ENCODE measurements at places on chromosomes 2 and 18.

GRCh38 chr2:127217470-127218325, 2.4 kb downstream of the CYP27C1 start:
- peak; percentile 98 for DNase-seq

DNA sequence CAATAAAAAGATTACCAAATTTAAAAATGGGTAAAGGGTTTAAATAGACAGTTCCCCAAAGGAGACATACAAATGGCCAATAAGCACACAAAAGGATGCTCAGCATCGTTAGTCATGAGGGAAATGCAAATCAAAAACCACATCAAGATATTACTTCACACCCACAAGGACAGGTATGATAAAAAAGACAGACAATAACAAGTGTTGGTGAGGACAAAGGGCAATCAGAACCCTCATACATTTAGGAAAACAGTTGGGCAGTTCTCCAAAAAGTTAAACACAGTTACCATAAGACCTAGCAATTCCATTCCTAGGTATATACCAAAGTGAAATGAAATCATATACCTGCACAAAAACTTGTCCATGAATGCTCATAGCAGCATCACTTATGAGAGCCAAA, 14.5 kb downstream of the CREG2 start:
- DNase-seq = no peak

DNA sequence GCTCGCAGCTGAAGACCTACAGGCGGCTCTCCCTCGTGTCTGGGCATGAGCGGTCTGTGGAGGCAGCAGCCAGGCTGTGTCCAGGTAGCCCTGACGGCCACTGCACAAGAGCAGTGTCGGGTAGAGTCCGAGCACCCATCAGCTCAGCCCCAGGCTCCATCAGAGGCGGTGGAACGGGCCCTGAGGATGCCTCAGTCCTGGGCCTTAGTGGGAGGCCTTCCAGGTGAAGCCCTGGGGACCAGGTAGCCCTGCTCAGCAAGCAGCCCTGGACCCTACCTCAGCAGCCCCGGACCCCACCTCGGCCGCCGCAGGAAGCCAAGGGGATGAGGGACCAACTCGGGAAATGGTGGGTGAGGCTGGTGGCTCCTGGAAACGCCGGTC, 21.3 kb upstream of the KLF11 start:
- no peak for DNase-seq

- no peak for DNase-seq
These were observed 181.5 kb downstream of the VAPA start for GRCh38 chr18:10095356-10095755.

DNA sequence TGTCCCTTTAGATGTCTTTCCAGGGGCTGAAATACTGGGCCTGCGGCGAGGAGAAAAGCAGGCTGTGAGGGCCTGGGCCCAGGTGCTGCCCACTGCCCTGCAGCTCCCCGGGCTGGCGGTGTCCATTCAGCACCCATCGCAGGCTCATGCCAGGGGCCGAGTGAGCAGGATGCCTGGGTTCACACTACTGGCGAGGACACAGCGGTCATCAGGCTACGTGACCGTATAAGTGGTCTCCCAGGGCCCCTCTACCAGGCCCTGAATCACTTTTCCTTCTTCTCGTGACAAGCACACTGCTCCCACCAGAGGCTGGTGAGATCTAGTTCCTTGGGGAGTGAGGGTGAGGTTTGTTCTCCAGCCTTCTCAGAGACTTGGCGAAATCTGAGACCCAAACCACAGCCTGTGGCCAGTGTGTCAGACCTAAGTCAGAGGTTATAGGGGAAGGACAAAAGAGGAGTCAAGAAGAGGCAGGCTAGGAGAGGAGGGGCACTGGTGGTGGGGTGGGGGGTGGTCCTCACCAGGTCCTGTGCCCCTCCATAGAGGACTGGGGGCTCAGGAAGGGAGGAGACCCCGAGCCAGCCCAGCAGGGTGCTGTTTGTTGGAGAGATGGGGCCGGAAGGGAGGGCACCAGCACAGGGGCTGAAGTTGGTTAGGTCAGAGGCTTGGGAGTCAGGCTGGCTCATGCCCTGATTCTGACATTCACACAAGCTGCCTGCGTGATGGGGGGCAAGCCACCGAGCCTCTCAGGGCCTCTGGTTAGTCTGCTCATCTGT, 6.6 kb upstream of the SEMA4C start:
- DNase-seq = no peak

DNA sequence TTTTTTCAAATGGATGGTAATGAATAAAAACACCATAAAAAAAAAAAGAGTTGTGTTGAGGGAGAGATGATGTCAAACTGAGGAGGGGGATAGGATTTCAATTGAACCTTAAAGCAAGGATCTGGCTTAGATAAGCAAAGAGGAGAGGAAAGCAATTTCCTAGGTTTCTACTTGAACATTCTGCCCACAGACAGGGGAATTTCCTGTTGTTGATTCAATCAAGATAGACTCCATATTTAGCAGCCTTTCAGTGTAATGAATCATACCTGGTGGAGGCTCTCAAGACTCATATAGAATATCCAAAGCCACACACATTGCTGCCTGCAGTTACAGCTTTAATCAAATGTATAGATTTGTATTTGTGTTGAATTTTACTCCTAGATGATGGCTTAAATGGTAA, 294.4 kb upstream of the PIK3C3 start:
- DNase-seq = peak; percentile 66

DNA sequence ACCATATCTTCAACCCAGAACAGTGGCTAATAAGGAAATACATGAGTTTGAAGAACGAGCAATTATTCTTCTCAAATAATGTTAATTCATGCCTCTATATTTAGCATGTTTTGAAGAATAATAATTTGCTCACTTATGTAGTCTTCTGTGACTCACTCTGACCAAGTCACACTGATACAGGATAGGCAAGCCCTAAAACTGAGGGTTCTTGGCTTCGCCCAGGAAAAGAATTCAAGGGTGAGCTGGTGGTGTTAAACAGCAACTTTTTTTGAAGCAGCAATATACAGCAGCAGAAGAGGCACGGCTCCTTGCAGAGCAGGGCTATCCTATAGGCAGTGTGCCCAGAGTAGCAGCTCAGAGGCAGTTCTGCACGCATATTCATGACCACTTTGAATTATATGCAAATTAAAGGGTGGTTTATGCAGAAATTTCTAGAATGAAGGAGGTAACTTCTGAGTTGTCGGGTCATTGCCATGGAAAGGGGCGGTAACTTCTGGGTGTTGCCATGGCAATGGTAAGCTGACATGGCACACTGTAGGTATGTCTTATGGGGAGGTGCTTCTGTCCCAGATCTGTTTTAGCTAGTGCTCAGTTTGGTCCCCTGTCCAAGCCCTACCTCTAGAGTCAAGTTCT, 200.6 kb downstream of the RND3 start:
- peak; percentile 77 for DNase-seq

- no peak for DNase-seq
These were observed 137.5 kb upstream of the CHAC2 start for GRCh38 chr2:53630026-53630606.

DNA sequence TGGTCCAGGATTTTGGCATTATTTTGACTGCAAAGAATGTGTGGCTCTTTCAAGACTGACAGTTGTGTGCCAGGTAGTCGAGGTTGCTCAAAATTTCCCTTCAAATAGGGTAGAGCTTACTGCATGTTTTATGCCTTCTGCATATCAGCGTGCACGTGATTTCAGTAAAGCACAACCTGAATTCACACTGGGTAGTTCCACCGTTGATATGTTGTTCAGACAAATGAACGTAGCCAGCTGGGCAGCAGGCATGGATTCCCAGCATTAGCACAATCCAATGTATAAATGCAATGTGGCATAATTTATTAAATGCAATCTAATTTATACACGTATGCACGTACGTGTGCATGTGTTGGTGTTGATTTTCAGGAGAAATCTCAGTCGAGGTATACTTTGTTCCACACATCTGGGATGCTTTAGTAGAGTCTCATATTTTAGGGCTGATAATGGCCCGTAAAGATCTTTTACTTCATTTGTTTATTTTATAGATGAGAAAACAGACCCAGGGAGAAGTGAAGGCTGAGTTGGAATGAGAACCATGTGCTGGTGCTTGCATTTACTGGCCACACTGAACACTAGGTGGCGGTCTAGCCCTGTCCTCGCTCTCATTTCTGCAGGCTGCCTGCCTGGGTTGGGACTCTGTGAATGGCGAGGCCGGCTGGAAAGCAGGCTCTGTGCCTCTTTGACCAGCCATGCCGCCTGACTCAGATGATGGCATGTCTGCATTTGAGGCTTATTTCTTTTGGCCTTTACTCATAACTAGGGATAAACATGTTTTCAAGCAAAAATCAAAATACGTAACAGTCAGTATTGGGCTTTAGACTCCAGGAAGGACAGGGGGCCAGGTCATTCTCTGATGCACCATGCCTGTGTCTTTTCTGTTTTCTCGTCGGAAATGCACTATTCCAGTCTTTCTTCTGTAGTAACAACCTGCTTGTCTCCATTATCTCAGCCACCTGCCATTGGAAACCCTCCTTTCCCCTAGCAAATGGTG, 120.4 kb downstream of the RNF144A start:
- peak; percentile 16 for DNase-seq

GRCh38 chr2:167943897-167944296, 303.5 kb downstream of the STK39 start:
- DNase-seq = no peak

GRCh38 chr2:39225567-39225966, 18.2 kb downstream of the CDKL4 start:
- DNase-seq = no peak

DNA sequence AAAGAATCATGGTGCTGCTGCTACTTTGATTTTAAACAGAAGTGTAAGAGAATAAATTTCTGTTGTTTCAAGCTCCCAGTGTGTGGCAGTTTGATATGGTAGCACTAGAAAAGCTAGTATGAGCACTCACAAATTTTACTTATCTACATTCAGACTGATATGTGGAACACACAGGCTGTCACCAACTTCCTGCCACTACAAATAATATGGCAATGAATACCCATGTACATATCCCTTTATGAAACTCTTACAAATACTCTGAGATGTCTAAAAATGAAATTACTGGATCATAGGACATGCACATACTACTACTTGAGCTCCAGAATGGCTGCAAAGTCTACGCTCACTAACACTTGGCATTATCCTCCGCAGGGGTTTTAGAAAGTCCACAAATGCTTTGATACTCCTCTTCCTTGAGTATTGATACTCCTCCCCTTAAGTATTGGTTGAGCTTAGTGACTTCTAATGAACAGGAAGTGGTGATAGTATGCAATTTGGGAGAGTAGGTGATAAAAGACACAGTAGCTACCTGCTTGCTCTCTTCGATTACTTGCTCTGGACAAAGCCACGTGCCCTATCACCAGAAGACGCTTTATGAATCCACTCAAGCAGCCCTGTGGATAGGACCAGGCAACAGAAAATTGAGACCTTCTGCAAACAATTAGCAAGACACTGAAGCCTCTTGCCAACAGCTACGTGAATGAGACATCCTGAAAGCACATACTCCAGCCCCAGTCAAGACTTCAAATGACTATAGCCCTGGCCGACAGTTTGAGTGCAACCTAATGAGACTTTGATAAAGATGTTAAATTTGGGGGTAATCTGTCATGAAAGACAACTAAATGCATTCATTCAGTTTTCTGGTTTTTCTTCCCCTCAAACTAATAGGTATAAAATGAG, 35.4 kb downstream of the FBXO11 start:
- no peak for DNase-seq

GRCh38 chr2:22952656-22953225, 432.2 kb upstream of the KLHL29 start:
- DNase-seq = no peak

DNA sequence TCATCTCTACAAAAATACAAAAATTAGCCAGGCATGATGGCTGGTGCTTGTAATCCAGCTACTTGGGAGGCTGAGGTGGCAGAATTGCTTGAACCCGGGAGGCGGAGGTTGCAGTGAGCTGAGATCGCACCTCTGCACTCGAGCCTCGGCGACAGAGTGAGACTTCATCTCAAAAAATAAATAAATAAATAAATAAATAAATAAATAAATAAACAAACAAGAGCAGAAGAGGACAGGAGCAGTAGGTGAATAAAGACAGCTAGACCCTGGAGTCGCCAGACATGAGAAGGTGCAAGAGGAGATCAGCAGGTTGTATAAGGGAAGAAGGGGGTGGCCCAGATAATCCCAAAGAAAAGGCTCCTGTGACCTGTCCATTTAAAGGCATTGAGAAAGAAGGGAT, 12.3 kb downstream of the LAMA1 start:
- DNase-seq = no peak

DNA sequence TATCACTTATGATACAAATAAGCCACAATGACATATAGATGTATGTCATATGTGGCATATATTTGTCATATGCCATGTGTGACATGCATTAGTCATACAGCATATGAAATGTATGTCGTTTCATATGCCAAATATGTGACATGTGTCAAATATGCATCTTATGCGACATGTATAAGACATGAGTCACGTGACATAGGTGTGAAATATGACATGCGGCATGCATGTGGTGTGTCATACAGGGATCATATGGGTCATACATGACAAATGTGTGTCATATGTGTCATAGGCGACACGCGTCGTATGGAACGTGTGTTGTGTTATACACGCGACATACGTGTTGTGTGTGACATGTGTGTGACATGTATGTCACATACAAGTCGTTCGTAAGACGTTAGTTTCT, 2154.0 kb upstream of the PIK3C3 start:
- DNase-seq = no peak

- DNase-seq = no peak
These were observed 8.8 kb downstream of the PPP1R7 start for GRCh38 chr2:241159116-241159515.

GRCh38 chr2:217121565-217121964, 261.7 kb upstream of the TNP1 start:
- no peak for DNase-seq

GRCh38 chr18:42094875-42095274, 139.8 kb downstream of the PIK3C3 start:
- no peak for DNase-seq

- DNase-seq = no peak
These were observed 41.3 kb downstream of the HDHD2 start for GRCh38 chr18:47108998-47109405.

DNA sequence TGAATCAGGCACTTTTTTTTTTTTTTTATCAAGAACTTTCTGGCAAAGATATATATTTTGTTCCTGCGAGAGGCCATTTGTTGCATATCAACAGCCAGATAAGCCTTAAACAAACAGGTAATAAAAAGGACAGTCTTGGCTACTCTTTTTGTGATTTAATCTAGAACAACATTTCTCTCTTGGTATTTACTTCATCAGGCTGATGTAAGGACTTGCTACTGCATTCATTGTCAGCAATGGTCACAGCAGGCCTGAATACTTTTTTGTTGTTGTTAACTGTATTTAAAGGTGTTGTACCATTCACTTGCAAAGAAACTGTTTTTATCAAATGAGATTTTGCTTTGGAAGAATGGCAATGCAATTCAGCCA, 683.8 kb downstream of the IRS1 start:
- no peak for DNase-seq

DNA sequence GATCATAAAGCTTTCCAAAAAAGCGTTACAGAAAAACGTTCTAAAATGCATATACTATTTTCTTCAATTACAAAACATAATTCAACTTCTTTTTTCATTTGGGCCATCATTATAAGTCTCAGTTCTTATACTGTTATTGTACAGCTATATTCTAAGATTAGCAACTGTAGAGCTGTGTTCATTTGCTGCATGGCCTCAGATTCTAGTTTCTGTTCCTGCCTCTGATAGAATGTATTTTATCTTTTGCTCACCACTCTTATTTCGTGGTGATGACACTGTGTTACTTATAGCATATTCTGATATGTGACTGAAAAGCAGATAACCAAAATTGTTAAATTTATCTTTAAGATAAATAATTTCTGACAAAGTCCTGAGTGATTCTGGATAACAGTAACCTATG, 67.2 kb downstream of the PTRHD1 start:
- no peak for DNase-seq
